NAMALWA (cell line): ENCODE measurements at places on chromosomes 2 and 18.

- DNase-seq, result no peak
Observed at GRCh38 chr2:11550302-11550701, 16.5 kb downstream of the GREB1 start.

DNA sequence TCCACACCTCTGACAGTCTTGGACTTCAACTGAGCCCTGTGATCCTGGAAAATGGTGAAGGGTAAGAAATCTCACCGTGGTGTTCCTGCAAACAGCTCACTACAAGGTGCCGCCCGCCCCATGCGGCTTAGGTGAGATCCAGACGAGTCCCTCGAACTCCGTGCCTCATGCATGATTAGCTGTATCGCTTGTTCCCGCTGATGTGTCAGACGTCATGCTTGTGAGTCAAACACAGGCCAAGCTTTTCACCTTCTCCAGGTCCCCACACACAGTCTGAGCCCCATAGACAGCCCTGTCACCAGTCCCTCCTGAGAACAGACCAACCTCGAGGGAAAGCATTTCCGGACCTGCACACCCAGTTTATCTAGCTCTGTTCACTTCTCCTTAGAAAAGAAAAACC, 740.5 kb downstream of the GALR1 start:
- DNase-seq, result no peak

GRCh38 chr2:102992607-102993006, 230.8 kb downstream of the TMEM182 start:
- DNase-seq, result no peak

- DNase-seq, result no peak
Observed at GRCh38 chr2:120399889-120400240, 53.9 kb downstream of the INHBB start.

GRCh38 chr2:67514515-67514914, 117.4 kb downstream of the ETAA1 start:
- no peak for DNase-seq

DNA sequence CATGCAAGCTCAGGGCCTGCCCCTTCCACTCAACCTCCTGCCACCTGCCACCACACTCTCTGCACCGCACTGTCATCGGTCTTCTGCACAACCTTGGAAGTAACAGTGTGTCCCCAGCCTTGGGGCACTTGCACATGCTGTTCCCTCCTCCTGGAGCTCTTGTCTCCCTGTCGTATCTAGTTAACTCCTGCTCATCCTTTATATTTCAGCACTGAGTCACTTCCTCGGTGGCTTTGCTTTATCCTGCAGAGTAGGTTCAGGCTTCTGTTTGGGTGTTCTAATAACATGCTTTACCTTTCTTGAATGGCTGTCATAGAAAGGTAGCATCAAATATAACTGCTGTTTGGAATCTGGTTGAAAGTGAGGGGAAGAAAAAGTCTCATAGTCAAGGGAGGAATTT, 25.3 kb downstream of the PAX8 start:
- no peak for DNase-seq

- no peak for DNase-seq
Observed at GRCh38 chr2:16120591-16121180, 180.3 kb downstream of the MYCN start.

DNA sequence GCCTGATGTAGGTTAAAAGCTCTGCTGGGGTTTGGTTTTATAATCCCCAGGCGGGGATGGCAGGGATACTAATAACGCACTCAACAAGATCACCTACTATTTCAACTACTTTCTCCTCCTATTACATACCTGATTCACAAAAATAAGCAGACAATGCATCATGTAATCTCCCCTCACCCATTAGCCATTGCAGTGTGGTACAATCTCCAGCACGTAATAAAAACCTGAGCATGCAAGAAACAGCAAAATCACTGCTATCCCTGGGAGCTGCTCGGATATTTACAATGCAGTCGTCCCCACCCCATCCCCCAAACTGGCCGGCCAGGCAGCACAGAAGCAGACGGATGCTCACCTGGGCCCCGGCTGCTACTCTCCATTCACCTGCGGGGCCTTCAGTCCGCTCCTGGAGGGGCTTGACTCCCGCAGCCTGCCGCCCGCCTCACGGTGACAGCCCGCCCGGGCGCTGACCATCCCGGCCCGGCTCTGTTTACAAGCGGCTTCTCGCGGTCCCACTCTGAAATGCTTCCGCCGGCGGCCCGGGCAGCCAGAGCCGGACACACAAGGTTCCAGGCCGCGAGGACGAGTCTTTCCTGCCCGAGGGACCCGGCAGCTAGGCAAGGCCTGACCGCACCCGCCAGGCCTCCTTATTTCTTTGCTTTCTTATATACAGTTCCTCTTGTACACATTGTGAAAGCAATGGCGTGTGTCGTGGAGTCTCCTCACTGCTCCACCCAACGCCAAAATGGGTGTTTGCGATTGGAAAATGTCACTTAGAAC, at the start of gene PLEKHM3:
TSS of gene PLEKHM3 (minus strand) at position 491 of the 777 bp plus-strand sequence. CDS start 23,888 bp downstream, outside the sequence.
- peak; percentile 78 for DNase-seq

- DNase-seq, result no peak
Observed at GRCh38 chr2:165462443-165462842, 7.1 kb upstream of the CSRNP3 start.

GRCh38 chr2:225998653-225999052, 599.1 kb downstream of the NYAP2 start:
- no peak for DNase-seq

DNA sequence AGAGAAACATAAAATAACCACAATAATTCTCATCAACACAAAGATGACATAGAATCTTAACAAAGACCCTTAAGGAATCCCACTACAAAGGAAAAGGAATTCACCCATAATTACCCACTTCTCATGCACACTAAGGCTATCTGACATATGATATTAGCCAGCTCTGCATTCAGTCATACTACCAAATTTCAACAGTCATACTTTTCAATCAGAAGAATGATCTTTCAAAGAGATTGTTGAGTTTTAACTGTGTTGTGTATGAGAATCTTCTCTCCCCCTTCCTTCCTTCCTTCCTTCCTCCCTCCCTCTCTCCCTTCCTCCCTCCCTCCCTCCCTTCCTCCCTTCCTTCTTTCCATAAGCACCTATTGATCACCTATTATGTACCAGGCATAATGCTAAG, 17.0 kb downstream of the FZD7 start:
- DNase-seq, result no peak

GRCh38 chr2:101574622-101575021, 99.7 kb upstream of the RFX8 start:
- DNase-seq, result no peak

- DNase-seq, result no peak
Observed at GRCh38 chr2:128196471-128196931, 105.5 kb downstream of the UGGT1 start.

GRCh38 chr2:134505446-134505845, 213.4 kb downstream of the TMEM163 start:
- DNase-seq, result no peak

GRCh38 chr2:61924895-61925663, 19.6 kb downstream of the COMMD1 start:
- no peak for DNase-seq

GRCh38 chr18:58567453-58568196, 61.3 kb downstream of the ALPK2 start:
- DNase-seq, result no peak

- DNase-seq, result no peak
Observed at GRCh38 chr2:14930441-14930840, 297.9 kb downstream of the LRATD1 start.
